ENCODE measurements at places on chromosomes 2 and 18.

DNA sequence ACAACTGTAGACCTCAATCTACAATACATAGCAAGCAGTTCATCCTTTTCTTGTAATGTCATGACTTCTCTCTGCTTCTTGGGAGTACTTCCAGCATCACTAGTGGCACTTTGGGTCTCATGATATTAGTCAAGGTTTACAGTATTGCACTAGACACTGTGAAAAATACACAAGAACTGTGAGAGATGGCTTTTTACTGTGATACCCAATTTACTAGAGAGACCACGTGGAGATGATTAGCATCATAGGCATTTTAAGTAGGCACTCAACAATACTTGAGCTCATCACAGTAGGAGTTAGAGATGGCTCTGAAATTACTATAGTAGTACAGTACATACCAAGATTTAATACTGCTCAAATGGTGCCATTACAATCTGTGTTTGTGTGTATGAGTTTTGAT, 112.8 kb upstream of the EML6 start:
- DNase-seq, result no peak

GRCh38 chr18:37156330-37156942, 327.5 kb downstream of the KIAA1328 start:
- DNase-seq, result no peak

- no peak for DNase-seq
Measured at GRCh38 chr2:152200101-152200500, 24.5 kb upstream of the STAM2 start.

DNA sequence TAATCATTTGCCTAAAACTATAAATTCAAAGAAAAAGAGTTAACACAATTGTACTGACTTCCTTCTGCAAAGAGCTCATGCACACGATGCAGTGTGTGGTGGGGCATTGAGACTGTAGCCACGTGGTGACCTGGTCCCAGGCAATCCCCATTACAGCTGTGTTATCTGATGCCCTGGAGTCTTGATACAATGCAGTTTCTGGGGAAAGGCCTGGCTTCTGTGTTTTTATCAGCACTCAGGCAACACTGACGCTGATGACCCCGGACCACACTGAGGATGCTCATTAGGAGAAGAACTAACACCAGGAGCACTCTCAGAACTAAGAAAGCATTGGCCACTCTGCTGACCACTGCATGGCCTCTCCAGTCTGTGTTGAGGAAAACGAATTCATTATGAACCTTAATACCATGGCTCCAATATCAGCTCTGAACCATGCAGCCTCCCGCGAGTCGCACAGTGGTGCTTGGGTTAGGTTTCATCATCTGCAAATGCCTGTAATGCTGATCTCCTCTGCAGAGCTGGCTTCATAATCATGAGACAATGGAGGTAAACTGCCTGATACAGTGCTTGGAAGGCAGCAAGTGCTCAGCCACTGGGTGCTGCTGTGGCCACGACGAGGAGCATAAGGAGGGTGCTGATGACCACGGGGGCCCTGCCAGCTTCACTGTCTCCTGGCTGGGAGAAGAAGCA, 218.5 kb downstream of the MYT1L start:
- no peak for DNase-seq

DNA sequence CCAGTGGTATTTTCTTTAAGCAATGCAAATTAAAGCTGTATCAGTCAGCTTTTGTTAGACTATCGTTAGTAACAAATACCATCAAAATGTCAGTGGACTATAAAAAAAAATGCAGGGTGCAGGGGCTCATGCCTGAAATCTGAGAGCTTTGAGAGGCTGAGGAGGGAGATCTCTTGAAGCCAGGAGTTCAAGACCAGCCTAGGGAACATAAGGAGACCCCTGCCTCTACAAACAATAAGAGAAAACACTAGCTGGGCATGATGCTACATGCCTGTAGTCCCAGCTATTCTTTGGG, 253.7 kb downstream of the MYCN start:
- no peak for DNase-seq

DNA sequence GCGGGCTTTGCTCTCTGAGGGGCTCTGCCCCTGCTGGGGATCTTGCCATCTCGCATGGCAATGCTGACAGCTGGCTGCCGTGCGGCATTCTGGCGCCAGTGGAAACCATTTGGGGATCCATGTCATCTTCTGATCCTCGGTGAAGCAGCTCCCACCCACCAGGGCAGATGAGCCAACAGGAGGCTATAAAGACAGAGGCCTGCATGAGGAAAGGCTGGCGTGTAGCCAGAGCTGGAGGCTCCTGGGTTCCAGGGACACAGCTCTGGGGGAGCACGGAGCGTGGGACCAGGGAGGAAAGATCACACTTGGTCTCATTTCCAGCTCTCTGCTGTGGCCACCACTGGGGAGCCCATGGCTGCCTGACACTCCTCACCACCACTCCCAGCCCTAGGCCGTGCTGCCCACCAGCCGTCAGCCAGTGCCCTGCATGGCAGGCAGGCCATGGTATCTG, 145.8 kb downstream of the ZFP36L2 start:
- DNase-seq, result no peak

GRCh38 chr2:219692521-219692920, 65.1 kb downstream of the SLC4A3 start:
- no peak for DNase-seq

- no peak for DNase-seq
Measured at GRCh38 chr2:237124820-237125219, 39.1 kb downstream of the COPS8 start.

DNA sequence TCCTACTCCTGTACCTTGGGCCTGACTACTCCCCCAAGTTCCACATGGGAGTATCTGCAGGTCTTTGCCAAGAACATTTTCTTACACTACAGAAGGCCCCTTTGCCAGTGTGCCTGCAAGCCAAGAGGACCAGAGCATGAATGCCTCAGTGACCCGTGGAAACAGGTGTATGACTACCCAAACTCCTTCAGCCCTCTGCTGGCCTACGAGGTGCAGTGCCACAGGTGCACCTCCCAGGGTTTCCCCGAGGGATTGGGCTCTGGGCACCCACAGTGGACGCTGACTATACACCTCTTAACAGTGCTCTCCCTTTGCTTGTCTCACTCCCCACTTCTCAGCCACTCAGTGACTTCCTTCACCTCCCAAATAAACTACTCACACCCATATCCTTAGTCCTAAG, 91.4 kb downstream of the COL6A3 start:
- DNase-seq, result no peak

DNA sequence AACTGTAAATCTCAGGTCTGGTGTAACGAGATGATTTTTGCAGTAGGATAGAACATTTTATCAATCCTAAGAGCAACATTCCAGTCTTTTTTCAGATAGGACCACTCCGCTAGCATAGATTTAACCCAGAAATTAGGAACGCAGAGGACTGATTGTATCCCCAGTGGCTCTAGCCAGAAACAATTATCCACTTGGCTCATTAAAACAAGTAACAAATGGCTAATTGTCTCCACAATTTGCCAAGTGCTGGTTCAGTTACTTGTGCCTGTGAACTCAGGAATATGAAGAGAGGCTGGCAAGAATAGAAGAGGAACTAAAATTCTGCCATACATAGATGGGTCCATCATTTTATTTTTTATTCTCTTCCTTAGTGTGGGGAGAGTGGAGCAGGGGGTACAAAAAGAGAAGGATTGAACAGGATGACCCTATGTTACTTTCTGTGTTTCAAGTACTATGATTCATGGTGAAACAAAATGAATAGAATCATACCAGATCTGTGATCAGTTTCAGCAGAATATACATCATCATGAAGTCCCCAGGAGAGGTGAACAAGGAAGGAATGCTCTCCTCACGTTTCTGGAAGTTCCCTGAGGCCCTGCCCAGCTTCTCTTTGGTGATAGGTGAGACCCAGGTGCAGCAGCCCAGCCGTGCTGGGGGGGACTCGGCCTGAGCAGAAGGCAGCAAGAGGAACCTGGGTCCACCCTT, 121.6 kb downstream of the ARL4C start:
- DNase-seq, result no peak

- no peak for DNase-seq
Measured at GRCh38 chr2:137960223-137960622, 4.0 kb upstream of the HNMT start.

DNA sequence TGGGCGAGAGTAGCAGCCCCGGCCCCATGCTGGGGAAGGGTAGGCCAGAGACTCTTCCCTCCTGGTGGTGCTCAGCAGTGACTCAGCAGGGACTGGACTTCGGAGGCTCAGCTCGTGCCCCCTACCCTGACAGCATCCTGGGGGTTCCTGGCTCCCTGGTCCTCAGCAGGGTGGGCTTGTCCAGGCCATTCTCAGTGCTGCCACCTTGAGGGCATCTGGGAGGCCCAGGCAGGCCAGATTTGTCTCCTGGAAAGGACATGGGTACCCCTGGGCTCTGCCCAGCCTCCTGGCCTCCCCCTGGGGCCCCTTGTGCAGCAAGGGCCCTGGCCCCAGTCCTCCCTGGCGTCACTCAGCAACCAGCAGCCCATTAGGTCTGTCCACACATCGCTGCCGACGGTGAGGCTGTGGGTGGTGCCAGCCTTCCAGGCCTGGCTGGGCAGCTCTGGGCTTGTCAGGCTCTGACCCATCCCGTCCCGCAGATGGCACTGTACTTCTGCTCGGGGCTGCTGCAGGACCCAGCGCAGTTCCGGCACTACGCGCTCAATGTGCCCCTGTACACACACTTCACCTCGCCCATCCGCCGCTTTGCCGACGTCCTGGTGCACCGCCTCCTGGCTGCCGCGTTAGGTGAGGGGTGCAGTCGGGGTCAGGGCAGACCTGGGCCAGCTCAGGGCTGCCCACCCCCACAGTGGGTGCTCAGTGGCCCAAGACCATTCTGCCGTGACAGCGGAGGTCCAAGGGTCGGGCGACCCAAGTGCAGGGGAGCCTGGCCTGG, 45.0 kb upstream of the ALPP start:
- peak; percentile 52 for DNase-seq

GRCh38 chr2:68362069-68362468, 3.0 kb upstream of the PLEK start:
- peak; percentile 20 for DNase-seq

- DNase-seq, result no peak
Measured at GRCh38 chr18:35512761-35513160, 15.0 kb upstream of the INO80C start.

DNA sequence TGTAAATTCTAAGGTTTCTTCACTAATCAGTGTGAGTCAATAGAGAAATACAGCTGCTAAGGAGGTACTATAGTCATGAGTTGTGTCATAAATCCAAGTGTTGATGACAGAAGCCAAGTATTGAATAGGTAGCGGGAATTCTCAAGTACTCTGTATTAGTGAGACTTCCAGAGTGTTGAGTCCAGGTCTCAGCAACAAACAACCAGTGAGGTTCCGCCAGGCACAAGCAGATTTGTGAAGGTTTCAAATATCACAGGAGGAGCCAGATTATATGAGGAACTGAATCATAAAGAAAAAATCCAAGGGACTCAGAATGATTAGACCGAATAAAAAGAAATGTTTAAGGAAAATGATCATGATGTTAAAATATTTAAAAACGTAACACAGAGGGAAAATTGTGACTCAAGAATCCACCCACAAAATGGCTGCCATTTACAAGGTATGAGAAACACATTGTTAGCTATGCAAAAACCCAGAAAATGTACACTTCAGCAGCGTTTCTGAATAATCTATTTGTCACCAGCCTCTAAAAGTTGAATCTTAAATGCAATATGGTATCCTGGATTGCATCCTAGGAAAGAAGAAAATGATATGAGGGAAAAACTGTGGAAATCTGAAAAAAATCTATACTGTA, 27.3 kb upstream of the EVA1A start:
- no peak for DNase-seq

DNA sequence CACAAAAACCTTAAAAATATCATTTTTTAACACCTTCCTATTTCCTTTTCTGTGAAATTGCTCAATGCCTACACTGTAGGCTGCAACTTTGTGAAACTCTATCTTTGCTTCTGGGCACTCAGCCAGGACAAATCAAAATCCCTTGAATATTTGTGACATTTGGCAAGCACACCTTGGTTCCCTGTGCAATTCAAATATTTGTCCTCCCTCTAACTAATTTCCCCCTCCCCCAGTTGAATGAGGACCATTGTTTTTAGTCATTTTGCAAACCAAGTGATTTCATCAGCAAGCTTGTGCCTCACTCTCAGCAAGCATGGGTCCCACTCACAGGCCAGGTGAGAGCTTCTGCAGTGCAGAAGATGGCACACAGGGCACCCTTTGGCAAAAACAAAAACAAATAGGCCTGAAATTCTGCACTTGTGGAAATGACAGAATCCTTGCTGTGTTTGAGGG, 541.5 kb downstream of the CNTNAP5 start:
- DNase-seq, result no peak

GRCh38 chr2:39394516-39394961, 42.5 kb downstream of the MAP4K3 start:
- no peak for DNase-seq

DNA sequence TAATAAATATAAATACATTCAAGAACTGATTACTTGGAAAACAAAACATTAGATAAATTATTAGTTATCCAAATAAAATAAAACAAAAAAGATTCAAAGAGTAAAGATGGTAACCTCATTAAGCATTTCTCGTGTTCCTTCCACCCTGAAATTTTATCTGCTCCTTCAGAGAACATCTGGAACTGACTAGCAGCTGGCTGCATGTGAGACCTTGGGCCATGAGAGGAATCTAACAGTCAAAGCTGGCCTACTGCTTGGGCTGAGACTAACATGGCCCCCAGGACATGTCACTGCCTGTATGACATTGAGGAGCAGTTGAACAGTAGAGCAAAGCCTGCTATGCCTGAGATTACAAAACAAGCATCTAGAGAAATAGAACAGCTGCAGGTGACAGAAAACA, 208.5 kb upstream of the ZSWIM2 start:
- no peak for DNase-seq

GRCh38 chr2:39981883-39982311, 202.8 kb upstream of the THUMPD2 start:
- no peak for DNase-seq

DNA sequence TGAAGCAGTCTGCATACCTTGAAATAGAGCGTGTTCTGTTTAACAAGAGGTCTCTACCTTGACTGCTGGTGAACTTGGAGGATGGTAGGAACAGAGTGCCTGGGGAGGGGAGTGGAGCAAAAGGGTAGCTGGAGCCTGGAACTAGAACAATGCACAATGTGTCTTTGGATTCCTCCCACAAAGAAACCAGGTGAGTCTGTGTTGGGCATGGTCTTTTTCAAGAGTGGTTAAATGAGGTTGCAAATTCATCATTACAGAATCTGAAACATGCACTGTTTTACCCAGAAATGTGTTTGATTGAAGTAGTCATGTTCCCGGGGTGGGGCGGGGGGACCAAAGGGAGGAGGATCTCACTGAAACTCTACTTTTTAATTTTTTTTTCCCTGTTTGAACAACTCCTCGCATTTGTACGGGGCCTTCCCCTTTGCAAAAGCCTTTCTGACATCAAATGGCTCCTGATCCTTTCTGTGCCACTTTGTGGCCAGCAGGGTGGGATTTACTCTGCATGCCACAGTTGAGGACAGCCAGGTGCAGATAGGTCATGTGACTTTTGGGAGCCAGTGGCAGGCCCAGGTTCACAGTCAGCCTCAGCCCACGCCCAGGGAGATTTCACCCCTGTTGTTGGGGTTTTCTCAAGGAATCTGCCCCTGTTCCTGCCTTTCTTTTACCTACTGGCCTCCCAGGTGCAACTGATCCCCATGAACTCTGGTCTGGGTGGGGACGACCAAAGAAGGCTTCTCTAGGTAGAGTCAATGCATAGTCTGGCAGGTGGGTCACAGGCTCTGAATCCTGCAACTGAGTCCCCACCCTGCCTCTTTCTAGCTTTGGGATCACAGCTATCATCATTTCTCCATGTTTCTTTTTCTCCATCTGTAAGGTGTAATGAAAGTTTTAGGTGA, 28.2 kb downstream of the MYCN start:
- DNase-seq, result no peak
